Fibroblast of mammary gland (primary cell): ENCODE measurements at places on chromosomes 16 and 17.

DNA sequence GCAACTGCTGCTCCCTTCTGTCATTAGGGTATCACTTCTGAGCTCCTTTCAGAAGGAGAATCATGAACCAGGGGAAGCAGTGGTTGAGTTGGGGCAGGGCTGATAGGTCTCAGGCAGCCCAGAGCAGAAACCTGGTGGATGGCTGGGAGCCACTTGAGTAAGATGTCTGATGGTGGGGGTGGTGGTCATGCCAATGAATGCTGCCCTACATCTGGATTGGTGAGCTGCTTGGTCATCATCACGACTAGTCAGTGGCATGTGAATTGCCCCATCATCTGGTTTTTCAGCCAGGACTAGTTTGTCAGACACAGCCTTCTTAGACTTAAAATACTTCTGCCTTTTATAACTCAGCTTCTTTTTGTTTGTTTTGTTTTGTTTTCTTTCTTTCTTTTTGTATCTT lies 2.6 kb downstream of the GID4 start:
- peak; percentile 85 for DNase-seq

DNA sequence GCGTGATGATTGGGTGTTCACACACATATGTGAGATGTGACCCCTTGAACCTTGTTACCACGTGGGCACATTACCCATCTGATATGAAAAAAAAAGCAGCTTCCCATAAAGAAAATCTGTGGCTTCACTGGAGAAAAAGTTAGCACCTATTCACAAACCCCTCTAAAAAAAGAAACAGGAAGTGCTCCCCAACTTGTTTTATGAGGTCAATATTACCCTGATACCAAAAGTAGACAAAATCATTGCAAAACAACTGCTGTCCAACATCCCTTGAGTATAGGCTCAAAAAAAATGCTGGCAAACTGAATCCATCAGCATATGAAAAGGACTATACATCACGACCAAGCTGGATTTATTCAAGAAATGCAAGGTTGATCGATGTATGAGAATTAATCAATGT lies 99.7 kb upstream of the RBL2 start:
- DNase-seq: no peak

DNA sequence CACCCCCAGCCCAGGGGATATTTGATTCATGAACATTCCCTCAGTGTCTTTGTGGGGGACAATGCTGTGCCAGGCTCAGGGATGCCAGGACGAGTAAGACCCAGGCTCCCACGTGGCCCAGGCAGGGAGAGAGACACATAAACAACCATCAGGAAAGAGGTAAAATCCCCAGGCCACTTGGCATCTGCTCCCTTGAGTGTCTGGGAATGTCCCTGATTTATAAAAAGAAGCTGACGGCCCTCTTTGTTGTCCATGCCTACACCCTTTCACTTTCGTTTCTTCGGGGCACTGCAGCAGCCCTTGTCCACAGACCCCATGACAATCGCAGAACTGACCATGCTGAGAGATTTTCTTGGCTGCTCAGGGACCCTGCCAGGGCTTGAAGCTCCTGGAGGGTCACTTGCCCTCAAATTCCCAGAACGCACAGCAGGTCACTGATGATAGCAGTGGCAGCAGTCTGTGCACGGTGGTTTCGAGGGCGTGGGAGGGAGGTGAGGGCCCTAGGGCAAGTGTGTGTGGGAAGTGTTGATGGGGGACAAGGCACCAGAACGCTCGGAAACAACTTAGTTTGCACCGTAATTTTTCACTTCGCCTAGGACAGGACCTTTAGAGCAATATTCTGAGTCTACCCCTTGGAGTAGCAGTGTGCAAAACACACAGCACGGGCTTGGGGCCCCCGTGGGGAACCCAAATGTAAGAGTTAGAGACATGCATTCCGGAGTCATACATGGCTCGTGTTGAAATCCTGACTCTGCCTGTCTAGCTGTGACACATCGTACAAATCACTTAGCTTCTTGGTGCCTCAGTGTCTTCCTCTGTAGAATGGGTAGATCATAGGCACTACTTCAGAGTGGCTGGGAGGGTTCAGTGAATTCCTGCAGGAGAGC lies 4.7 kb downstream of the NOD2 start:
- DNase-seq: peak; percentile 38

DNA sequence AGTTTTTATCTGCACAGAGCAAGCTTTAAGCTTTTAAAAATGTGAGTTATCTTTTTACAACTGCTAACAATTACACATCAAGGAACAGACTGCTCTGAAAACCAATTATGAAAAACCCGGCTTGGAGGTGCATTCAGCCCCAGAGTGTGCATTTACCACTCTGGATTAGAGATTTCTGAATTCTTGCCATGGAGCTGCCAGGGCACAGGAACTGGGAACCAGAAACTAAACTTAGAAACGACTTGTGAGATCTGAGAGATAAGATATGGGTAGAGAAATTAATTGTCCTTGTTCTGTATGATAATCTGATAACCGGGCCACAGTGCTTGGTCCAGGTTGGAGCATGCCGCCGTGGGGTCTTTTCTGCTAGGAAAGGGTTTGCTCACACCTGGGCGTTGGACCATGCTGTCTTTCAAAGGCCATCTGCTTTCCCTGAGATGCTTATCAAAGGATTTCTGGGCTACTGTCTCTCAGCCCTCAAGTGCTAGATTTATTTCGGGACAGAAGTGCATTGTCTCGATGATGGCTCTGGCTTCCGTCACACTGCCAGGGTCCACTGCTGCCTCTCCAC lies 210.0 kb downstream of the MAF start:
- DNase-seq: no peak

DNA sequence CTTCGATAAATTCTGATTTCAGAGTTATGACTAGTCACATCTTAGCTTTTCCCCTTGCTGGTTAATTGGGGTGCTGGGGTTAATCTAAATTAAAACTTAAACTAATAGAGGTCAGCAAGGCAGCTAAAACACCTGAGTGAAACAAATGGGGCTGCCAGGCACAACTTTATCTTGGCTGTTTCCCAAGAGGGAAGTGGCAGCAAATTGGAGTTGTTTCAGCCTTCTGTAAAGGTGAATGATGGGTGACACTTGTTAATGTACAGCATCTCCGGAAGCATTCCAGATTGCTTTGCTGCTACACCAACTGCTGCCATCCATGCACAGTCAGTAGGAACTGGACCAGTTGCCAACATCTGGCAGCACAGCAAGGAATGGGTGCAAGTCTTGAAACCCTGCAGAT lies 43.9 kb downstream of the AATF start:
- no peak for DNase-seq

DNA sequence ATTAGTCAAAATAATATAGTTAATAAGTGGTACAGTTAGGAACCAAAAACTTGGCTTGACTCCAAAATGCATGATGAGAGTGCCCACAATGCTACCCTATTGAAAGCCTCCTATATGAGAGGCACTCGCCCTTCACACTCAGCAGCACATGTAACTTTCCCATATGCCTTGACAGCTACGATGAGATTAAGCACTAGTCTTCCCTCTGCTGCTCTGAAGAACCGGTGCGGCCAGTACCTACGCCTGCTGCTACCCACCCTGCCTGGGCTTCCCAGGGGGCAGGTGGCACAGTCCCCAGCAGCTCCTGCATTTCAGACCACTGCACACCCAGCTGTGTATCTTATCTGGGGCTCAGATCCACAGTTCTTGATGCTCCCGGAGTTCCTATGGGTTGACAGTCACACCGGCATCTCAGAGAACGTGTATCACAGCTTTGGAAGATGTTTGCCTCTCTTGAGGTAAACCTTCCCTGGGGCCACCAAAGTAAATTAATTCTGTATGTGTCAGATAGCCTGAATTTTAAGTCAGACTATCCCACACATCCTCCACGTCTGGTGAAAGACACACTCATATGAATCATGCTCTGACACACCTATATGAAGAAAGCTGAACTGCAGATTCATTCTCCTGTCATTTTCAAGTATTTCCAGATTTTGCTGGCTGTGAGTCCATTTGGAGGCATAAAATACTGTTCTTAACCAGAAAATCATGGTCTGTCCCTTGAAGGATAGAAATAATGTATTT lies 77.8 kb downstream of the MYH10 start:
- DNase-seq: peak; percentile 78

DNA sequence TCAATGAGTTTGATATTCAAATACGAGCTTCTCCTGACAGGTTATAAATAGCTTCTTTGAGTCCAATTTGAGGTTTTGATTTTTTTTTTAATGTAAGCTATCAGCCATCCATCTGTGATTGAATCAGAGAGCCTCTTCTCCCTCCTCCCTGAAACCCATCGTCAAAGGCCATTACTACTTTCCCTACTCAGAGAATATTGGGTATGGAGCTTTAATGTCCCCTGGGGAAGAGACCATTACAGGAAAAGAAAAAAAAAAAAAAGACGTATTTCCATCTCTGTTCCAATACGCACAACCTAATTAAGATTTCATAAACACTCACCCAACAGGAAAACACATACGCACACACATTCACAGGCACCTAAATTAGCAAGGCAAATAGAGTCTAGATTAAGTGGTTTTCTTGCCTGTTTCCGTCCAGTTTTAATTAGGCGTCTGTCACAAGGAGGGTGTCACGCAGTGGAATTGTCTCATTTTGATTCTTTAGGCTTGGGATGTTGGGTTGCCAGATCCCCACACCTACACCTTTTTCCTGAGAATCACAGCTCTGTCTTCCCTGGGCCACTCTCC lies 194.3 kb upstream of the RPL38 start:
- DNase-seq: no peak

DNA sequence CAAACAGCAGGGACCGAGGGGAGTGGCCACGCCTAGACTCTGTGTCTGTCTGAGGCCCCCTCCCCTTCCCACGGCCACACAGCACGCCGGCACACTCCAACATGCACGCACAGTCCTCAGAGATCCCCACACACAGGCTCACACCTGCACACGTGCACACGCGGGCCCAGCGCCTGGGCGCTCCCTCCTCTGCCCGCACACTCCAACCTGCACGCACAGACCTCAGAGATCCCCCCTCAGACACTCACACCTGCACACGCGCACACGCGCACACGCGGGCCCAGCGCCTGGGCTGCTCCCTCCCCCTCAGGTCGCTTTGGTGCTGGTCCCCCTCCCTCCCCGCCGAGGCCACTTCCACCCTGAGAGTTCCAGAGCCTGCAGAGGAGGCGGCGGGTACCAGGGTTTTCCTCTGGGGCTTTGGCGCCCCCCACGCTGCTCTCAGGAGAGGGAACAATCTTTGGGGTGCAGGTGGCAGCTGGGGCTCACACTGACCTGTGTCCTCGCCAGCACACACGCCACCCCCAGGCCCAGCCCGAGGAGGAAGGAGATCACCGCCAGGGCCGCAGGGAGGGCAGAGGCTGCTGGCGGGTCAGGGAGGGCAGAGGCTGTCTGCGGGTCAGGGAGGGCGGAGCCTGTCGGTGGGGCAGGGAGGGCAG lies 1.6 kb downstream of the CD7 start:
- no peak for DNase-seq

- DNase-seq: no peak
Measured at GRCh38 chr16:2948807-2949704, 15.0 kb upstream of the KREMEN2 start.

- DNase-seq: no peak
Measured at GRCh38 chr17:41474863-41475262, 6.1 kb downstream of the KRT35 start.

GRCh38 chr16:17258848-17259713 lies 211.7 kb downstream of the XYLT1 start:
- peak; percentile 15 for DNase-seq

GRCh38 chr17:1727876-1728630 lies 3.5 kb downstream of the WDR81 start:
- no peak for DNase-seq

- peak; percentile 69 for DNase-seq
Measured at GRCh38 chr16:24504472-24505345, 34.7 kb upstream of the RBBP6 start.

DNA sequence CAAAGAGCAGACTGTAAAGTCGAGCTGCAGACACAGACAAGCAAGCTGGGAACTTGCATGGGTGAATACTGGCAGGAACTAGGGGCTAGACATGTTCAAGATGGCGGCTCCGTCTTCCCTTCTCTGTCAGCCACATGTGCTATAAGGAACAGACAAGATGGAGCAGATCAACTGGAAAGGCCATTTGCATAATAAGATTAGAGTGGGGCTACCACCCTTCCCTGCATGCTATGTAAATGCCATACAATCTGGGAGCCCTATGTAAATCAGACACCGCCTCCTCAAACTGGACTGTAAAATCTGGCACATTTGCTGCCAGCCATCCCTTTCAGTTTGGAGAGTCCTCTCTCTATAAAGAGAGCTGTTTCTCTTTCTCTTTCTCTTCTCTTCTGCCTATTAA lies 640.1 kb upstream of the CDH8 start:
- no peak for DNase-seq

- peak; percentile 14 for DNase-seq
Measured at GRCh38 chr17:50426814-50427787, 1.1 kb downstream of the ACSF2 start.

DNA sequence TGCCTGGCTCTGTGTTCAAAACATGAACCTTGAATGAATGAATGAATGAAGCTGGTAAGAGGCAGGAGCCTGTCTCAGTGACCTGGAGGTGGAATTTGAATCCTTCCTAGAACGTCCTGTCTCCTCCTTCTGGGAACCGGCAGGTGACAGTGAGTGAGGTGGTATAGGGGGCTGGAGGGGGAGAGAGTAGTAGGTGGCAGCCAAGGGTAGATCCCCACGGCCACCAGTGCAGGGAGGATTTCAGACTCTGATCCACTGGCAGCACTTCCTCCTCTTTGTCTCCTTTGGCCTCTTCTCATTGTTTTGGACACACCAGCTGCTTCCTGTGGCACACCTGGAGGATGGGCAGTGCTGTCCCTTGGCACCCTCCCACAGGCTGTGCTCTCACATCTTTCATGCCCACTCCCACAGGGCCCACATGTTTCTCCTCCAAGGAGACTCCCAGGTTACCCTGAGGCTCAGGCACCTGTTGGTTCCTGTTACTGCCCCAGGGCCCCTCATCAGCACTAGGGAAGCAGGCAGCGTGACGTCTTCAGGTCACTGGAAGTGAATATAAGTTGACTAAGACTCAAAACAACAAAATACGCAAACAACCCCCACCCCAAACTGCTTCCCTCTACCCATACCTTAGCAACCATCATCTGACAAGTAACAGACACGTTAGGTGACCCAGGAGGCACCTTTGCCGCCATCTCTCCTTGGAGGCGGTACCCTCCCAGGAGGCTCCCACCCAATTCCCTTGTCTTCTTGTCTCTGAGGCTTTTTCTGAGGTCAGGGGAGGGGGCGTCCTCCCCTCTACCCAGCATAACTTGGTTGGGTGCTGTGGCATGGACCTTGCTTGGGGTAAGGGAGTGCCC lies 84.6 kb downstream of the N4BP1 start:
- DNase-seq: no peak
